ENCODE measurements at places on chromosomes 6 and 20.

DNA sequence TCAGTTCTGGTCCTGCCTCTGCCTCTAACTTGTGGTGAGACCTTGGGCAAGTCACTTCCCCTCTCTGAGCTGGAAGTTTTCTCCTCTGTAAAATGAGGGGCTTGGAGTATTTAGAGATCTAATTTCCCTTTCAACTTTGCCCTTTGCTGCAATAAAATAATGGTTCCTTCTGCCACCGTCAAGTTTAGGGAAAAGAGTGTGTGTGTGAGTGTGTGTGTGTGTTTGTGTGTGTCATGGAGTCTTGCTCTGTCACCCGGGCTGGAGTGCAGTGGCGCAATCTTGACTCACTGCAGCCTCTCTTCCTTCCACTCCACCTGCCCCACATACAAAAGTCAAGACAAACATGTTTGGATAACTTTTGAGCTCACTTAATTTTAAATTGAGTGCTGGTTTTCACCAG, 39.2 kb upstream of the PIM1 start:
- no peak for DNase-seq

GRCh38 chr6:142416179-142416578, 114.4 kb downstream of the ADGRG6 start:
- DNase-seq = no peak

DNA sequence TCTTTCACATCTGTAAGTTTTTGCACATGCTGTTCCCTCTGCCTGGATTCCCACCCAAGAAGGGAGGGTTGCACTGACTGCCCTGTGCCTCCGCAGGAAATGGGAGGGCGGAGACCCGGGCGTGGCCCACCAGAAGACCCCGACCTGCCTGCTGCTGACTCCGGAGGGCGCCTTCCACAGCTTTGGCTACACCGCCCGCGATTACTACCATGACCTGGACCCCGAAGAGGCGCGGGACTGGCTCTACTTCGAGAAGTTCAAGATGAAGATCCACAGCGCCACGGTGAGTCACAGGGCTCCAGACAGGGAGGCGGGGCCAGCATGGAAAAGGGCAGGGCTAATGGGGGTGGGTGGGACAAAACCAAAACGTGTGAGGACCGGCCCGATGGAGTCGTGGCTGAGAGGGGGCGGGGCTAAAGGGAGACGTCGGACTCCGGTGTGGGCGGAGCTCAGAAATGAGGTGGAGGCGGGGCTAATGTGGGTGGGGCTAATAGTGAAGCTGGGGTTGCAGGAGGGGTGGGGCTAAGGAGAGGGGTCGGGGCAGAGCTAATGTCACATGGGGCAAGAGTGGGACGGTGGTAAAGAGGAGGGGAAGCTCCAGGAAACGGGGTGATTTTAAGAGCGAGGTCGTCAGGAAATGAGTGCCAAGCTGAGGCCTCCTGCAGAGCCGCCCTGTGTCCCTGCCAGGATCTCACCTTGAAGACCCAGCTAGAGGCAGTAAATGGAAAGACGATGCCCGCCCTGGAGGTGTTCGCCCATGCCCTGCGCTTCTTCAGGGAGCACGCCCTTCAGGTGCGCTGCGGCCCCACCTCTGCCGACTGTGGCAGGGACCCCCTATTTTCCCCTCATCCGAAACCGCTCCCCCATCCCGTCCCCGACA, 12.6 kb downstream of the HSPA12B start:
- no peak for DNase-seq

GRCh38 chr6:95364016-95364604, 213.2 kb upstream of the MANEA start:
- no peak for DNase-seq

DNA sequence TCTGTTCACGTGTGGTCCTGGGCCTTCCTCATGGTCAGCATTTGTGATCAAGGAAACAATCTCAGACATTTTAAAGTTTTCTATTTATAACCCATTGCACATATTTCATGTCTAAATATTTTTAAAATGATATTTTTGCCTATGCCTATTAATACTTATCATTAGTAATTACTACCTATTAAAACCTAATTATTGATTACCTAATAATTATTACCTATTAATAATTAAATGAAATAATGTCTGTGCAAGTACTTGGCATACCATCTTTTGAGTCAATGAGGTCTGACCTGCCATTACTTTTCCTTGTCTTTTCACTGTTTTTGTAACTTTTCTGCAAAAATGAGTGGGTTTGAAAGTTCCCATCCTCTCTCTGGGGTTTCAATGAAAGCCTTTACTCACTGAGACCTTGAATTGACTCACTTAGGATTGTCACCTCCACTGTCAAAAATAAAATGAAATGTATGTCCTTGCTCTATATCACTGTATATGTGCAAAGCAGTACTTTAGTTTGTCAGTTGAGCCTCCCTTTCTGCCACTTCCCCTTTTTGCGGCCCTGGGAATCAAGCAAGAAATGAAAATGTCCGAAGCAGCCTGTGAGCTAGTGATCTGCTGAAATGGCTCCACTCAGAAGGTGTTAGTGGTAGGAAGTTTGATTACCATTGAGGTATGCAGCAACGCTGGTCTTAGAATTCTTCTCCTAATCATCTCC, 87.8 kb downstream of the L3MBTL3 start:
- no peak for DNase-seq

- no peak for DNase-seq
Measured at GRCh38 chr6:155378276-155378675, 64.0 kb upstream of the TFB1M start.

DNA sequence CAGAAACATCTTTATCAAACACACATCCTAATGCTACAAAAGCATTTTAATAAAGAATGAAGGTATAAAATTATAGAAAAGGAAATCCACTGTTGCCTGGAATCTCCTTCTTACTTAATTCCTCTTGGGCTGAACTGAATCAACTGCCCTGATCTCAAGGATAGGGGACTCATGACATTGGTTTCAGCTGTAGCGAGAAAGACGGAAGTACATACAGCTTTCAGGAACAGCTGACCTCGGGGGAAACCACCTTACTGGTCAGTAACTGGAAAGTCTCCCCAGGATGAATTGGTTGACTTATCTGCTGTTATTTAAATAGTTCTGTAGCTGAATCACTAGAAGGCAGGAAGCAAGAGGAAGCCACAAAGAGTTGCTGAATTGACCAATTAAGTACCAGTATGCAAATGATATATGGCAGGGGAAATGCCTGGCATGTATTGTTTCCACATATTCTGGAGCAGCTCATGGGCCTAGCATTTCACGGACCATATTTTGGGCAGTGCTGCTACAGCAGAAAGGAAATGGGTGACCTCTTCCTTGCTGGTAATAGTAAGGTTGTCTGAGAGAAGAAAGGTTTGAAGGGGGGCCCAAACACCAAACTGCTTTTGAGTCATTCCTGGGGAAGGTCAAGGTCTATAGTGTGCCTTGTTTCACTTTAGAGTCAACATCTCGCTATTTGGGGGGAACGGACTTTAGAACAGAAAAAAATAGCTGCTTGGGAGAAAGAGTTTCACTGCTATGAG, 43.7 kb upstream of the MAP7 start:
- no peak for DNase-seq

- DNase-seq = no peak
Measured at GRCh38 chr6:125867483-125867942, 76.8 kb downstream of the NCOA7 start.

DNA sequence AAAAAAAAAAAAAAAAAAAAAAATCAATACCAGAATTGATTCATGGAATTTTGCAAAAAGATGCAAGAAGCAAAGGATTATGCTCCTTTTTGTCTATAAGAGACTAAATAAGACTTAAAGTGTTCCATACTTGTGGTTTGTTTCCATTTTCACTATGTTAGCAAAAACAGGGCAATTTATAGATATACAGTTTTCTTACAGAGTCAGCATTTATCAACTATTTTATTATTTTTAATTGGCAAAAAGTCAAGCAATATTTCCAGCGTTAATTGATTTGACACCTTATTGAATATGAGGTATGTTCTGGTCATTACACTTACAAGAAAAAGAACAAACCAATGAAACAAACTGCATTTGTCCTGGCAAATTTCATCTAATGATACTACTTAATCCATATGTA, 5.4 kb upstream of the SGK1 start:
- no peak for DNase-seq

DNA sequence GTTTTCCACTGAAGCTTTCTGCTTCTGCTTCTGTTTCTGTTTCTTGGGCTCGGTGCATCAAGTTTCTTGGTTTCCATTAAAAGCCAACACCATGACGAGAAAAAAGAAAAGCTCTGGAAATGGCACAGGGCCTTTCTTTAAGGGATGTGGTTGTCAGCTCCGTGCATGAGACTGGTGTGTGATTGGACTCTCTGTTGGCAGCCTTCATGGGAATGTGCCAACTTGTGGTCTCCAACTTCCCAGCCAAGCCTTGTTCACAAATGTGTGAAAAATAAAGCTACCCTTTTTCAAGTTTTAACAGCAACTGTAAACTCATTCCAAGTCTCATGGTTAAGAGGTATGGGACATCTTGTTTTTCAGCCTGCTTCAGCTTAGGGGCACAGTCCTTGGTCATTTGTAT, 68.7 kb upstream of the CST7 start:
- no peak for DNase-seq

- no peak for DNase-seq
Measured at GRCh38 chr20:5211803-5212714, 85.3 kb downstream of the CDS2 start.

GRCh38 chr6:12976366-12976765, 259.8 kb downstream of the PHACTR1 start:
- no peak for DNase-seq

DNA sequence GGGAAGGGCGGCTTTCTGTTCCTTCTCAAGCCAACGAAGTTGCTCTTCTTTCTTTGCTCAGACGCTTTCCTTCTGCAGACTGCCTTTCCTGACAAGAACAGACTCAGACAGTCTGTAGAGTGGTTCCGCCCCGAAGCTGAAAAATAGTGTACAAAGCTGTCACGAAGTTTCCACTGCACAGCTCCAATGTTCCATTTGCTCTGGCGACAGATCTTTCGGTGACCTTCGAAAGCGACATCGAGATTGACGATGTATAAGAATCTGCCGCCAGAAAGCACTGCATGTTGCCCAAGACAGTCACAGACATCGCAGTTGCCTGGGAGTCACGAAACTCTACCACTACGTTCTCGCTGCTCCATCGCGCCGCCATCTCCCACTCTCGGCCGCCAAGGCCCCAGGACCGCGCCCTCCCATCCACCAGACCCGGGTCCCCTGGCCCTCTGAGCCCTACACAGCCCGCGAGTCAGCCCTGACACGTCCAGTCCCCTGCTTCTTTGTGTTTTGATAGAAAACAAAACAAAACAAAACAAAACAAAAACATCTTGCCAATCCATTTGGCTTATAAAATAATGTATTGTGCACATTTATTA, 42.1 kb upstream of the ZNF184 start:
- no peak for DNase-seq

- no peak for DNase-seq
Measured at GRCh38 chr6:29980511-29980910, 38.2 kb downstream of the HLA-A start.

DNA sequence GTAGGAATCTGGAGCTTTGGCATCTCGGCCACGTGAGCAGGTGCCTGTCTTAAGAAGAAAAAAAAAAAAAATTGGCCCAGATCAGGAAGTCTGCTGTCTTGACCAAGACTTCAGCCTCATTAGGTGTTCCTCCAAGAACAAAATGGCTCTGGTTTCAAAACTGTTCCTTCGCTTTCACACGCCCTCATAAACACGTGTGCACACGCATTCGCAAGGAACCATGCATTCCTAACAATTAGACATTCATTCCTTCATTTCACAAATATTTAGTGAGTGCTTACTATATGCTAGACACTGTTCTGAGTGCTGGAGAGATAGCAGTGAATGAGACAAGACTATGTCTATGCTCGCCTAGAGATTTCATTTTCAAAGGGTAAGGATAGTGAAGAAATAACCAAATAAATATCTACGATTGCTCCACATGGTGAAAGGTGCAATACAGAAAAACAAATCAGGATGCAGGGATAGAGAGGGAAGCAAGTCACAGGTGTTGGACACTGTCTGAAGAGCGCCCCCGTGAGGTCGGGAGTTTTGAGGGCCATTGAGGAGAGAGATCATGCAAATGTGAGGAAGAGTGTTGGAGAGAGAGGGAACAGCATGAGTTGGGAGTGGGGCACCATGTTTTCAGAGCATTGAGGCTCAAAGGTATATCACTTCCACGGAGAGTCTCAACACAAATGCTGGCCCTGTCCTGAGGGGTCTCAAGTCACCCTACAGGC, 53.3 kb downstream of the CCDC170 start:
- DNase-seq = no peak

GRCh38 chr20:6492271-6493055, 275.0 kb upstream of the BMP2 start:
- DNase-seq = no peak

- DNase-seq = no peak
Measured at GRCh38 chr6:132962936-132963868, 148.8 kb downstream of the RPS12 start.

- DNase-seq = no peak
Measured at GRCh38 chr6:113584767-113585166, 272.4 kb upstream of the MARCKS start.

DNA sequence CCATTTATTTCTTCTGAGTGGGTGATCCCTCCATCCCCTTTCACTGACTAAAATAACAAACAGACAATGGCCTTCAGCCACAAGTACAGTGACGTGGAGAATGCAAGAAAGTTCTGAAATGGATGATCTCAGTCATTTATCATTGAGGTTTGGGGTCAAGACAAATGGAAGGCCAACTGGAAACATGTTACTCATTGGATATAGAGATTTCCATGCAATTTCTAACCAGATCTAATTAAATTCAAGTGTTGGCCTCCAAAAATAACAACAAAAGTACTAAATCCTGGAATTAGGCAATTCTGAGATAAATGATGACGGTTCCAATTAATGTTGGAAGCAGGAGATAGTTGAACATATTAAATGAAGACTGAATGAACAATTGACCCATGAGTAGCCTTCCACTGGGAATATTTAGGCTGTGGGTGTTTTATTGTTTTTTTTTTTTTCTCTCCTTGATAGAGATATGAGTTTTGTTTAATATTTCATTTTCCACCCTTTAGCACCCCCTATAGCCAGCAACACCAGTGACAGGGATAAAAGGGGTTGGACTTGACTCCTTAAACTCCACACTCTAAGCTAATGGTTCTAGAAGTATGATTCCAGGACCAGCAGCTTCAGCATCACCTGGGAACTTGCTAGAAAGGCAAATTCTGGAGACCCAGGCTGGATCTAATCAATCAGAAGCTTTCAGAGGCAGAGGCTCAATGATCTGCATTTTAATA, 112.8 kb downstream of the BCAS1 start:
- DNase-seq = no peak

- no peak for DNase-seq
Measured at GRCh38 chr20:45469336-45470261, at the start of gene WFDC2. Gene WFDC2 (plus strand): TSS chr20:45469753. CDS start chr20:45469782, 29 bp downstream.

DNA sequence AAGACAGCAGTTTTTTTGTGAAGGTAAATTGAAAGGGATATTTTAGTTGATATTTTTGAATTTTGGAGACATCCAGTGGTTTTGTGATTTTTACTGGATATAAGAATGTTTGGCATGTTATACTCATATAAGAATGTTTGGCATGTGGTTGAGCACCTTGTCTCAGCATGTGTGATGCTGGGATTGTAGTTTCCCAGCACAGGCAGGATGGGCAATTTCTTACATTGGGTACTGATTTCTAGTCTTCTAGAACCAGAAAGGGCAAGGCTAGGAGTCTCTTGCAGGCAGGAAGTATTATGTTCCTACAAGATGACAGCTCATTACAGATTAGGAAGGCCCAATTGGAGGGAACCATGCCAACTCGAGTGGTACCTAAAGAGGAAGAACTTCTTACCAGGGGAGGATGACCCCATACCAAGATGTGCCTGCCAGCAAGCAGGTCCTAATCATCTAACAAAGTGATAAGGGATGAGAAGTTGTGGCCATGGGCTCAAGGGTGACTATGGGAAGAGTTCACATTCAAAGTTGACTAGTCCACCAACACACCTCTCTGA, 377.8 kb downstream of the UTRN start:
- DNase-seq = no peak

- no peak for DNase-seq
Measured at GRCh38 chr6:118504611-118505010, 43.5 kb upstream of the PLN start.
